ENCODE measurements at places on chromosomes 7 and 10.

- no peak for DNase-seq
These were observed 47.7 kb downstream of the TNRC18 start for GRCh38 chr7:5375925-5376324.

DNA sequence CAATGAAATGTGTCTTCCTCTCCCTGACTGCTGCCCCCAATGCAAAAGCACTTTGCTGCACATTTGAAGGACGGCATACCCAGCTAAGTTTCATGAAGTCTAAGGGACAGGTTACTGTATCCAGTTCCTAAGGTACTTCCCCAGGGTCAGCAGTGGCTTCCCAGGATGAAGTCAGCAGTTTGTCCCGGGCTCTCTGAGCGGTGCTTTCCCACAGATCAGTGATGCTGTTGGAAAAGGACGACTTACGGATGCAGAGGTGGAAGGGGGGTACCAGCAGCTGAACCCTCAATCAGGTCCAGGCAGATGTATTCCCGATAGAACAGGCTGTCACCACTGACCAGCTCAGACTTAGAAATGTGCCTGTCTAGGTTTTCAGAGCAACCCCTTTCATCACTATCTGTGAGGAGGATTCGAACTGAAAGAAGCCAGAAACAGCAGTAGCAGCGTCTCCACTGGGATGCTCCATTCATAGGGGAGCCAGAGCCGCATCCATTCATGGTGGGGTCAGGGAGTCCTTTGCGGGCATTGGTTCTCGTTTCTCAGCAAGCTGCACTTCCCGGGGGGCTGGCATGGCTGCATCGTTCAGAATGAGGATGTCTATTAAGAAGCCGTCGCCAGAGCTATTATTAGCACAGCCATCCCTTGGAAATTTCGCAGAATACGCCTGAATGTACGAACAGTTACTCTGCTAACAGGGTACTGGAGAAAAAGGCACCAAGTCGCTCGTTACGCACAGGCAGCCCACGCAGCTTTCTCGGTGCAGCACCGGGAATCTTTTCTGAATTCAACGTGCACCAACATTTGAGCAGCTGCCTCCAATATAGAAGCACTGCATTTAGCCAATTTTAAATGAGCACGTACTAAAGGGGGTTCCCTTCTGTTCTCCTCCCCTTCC lies 303.7 kb downstream of the PRPF18 start:
- DNase-seq = no peak

DNA sequence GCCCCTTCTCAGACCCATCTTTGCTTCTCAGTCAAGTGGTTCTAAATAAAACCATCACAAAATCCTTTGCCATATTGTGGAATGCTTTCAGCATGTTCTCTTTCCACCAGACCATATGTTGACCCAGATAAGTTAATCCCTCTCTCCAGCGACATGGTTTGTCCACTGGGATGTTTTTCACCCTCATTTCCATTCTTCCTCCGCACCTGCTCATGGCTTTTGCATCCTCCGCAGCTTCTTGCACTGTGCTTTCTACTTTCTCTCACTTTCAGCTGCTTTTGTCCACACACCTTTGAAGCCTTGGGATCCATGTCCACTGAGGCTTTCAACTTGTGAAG lies 52.3 kb upstream of the WAC start:
- DNase-seq = no peak

DNA sequence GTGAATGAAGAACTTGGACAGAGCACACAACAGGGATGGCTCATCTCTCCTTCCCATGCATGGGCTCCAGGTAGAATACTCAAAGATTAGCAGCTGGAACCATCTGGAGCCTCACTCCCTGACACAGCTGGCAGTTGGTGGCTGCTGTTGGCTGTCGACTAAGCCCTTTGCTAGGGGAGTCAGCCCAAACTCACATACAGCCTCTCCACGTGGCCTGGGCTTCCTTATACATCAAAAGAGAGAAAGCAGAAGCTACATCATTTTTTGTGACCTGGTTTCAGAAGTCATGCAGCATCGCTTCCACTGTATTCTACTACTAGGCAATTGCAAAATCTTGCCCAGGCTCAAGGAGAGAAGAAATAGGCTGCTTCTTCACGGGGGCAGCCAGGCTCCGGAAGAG lies 24.4 kb downstream of the ASNS start:
- no peak for DNase-seq

GRCh38 chr7:11297764-11298163 lies 324.1 kb downstream of the PHF14 start:
- DNase-seq = no peak

DNA sequence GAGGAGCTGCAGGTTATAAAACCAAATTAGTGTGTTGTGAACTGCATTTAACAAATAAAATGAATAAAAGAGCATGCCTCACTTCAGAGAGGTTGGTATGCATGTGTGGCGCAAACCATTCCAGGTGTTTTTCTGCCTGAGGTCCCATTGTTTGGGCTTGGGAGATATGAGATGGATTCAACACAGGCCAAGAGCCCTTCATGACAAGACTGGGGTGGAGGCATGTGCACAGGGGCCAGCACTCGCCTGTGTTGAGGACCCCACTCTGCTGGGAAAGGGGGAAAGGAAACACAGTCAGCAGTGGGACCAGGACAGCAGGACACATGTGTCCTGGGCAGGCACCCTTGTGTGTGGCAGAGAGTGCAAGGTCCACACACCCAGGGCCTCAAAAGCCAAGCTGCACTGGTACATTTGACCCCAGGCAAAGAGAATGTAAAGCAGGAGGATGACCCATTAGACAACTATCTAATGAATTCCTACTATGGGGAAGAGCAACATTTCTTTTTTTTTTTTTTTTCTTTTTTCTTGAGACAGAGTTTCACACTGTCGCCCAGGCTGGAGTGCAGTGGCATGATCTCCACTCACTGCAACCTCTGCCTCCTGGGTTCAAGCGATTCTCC lies 9.2 kb upstream of the SLC18A3 start:
- no peak for DNase-seq

DNA sequence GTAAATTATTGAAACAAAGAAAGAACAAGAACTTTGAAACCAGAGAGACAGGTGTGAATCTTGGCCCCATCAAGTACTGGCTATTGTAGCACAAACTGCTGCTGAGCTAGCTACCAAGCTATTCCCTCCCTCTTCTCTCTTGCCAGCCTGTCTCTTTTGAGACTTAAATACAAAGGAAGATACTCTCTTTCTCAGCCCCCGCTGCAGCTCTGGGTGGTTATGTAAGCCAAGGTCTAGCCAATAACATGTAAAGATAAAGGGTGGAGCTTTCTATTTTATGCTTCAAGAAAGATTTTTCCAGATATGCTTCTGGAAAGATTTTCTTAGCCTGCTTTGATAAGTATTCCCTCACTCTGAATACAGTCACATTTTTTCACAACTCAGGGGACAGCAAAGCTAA lies 17.2 kb downstream of the BAZ1B start:
- DNase-seq = no peak

DNA sequence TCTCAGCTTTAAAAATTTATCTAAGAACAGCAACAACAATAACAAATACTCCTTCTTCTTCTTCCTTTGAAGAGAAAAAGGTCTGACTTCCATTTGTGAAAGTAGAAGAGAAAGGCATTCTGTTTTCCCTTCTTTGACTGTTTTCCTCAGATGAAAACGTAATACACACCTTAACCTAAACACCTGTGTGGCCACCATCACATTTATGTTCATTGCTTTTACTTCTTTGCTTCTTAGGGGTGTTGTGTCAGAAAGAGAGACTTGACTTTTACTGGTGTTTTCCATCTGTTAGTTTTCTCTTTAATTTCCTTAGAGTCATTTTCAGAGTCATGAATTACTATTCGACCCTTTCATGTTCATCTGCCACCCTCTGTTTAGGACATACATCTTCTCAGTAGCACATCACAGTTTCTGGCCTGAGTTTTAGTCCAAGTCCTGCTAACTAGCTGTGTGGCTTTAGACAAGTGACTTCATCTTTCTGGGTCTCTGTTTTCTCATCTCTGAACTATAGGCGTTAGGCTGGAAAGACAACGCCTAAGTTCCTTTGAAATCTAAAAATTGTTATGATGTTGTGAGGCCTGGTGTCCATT lies 283.8 kb downstream of the GATA3 start:
- DNase-seq = no peak

GRCh38 chr10:1662438-1663025 lies 74.8 kb downstream of the ADARB2 start:
- no peak for DNase-seq

GRCh38 chr10:15096661-15097010 lies 519 bp upstream of the RPP38 start:
- DNase-seq = no peak

DNA sequence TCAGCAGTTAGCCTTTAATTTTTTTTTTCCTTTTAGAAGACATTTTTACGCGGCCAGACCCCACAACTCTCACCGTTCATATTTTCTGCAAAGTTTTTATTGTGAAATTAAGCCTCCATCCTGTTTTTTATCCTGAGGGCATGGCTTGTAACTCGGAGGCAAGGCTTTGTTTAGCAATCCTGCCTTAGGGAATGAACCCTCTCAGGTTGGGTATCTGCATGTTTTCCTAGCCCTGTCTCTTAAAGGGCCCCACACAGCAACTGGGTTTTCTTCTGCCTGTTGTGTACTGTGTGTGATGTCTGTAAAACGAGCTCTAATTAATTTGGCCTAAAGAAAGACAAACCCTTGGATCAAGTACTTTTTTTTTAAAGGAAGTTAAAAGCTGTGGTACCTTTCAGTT lies 130.2 kb upstream of the COBL start:
- DNase-seq = no peak

DNA sequence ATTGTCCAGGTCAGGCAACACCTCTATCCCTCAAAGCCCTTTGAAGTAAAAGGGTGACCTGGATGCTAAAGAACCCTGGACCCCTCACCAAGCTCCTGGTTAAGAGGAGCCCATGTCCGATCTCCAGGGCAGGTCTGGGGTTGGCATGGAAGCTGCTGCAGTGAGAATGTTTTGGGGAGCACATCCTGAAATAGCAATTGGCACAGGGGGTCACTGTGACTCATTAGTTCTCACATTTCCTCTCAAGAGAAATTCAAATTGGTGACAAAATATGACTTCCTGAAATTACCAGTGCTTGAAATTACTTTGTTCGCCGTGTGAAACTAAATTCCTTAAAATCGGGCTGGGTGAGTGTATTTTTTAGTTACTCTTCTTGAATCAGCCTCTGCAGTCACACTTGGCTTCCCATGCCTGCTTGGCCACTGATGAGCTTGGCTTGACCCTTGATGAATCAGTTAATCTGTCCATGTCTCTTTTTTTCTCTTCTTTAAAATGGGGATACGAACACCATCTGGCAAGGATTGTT lies 18.8 kb upstream of the ARHGAP22 start:
- DNase-seq = no peak

Data from stimulated activated CD8-positive, alpha-beta memory T cell treated with anti-CD3 and anti-CD28 coated beads, Interleukin-2, amount 100 ng/mL, for 48 hours (primary cell).